ENCODE measurements at places on chromosomes 13 and 19. TPM values are rescaled to one million over a fixed set of nuclear protein-coding genes. Genes with fewer than 3 reads are reported as not detected.
A peak's percentile ranks its signal among the peaks of the same experiment; 100 is the strongest.

DNA sequence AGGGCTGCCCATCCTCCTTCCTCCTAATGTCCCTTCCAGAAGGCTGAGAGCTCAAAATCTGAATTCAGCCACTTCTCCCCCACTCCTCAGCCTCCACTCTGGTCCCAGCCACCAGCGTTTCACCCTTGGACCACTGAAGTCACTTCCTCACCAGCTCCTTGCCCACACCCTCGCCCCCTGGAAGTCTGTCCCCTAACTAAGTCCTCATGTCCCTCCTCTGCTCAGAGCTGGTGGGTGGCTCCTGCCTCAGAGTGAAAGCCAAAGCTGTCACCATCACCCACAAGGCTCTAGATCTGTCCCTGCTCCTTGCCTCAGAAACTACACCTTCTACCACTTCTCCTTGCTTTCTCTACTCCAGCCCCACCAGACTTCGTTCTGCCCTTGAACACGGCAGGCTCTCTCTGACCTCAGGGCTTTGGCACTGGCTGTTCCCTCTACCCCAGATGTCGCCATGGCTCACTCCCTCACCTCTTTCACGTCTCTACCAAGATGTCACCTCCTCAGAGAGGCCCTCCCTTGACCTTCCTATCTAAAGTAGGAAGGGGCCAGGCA lies 1.7 kb downstream of the ERCC1 start:
- no peak for DNase-seq

DNA sequence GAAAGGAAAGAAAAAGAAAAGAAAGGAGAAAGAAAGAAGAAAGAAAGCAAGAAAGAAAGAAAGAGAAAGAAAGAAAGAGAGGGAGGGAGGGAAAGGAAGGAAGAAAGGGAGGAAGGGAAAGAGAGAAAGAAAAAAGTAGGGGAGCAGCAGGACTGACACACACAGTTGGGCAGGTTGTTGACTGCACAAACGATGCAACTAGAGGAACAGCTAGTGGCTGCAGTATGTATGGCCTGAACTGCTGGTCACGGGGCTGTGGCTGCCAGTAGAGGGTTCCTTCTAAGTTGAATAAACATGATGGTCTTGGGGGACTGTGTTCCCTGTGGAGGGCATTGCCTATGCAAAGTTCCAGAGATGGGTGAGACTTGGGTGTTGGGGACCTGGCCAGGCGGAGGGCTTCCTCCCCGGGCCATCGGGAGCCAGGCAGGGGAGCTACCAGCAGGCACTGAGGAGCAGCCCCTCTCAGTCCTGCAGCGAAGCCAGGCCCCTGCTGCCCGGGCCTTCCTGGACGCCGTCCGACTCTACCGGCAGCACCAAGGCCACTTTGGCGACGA lies 16.7 kb upstream of the COLGALT1 start:
- DNase-seq: no peak

- no peak for DNase-seq
Observed at GRCh38 chr13:93872376-93872775, 607.1 kb downstream of the DCT start.

DNA sequence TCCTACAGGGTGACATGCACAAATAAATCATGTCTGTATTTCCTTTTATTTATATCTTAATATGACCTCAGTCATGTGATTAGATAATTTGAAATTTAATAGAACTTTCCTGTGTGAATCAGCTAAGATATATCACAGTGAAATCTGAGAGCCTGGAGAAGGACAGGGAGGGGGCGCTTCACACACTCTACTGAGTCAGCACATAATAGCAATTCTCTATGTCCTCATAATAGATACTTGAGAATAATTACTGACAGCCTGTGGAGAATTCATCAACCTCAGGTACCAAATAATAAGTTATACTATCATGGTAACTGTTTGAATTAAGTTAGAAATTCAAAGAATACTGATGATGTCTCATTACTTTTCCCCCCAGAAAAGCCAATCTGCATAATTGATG lies 98.0 kb upstream of the SLC10A2 start:
- no peak for DNase-seq

GRCh38 chr19:33063753-33064457 lies 783 bp downstream of the RHPN2 start:
- no peak for DNase-seq

- no peak for DNase-seq
Observed at GRCh38 chr19:50820086-50820485, 3.5 kb downstream of the KLK1 start.

GRCh38 chr13:67538906-67539305 lies 308.8 kb upstream of the PCDH9 start:
- DNase-seq: no peak

GRCh38 chr19:4642625-4643024 lies 3.3 kb downstream of the TNFAIP8L1 start:
- DNase-seq: no peak

DNA sequence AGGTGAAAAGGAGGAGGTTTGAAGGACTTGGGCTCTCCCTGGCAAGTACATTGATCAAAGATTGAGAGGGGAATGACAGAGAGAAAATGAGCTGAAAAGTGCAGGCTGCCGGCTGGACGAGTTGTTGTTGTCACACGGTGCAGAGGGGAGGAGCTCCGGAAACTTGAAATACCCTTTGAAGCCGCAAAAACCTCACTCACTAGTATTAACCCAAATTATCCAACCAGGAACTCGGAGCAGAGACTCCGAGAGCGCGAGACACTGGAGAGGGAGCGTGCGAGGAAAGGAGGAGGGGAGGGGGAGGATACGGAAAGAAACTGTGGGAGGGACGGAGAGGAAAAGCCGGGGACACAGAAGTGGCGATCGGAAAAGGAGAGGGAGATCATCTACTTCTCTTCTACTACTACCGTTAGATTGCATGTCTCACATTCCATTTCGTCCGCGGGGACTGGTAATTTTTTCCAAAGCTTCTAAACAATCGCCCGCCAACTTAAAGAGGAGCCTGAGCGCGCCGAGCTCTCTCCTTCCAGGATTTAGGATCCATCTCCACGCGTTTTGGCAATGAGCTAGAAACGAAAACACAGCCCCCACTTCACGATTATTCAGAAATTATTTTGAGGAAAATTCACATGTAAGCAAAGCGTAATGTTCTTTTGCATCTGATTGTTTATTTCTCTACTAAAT lies at the start of gene DACH1:
DACH1 (minus strand) TSS at position 74 of the 684 bp plus-strand sequence.
- peak; percentile 87 for DNase-seq

- DNase-seq: no peak
Observed at GRCh38 chr13:23430664-23431063, 2.8 kb downstream of the SACS start.

DNA sequence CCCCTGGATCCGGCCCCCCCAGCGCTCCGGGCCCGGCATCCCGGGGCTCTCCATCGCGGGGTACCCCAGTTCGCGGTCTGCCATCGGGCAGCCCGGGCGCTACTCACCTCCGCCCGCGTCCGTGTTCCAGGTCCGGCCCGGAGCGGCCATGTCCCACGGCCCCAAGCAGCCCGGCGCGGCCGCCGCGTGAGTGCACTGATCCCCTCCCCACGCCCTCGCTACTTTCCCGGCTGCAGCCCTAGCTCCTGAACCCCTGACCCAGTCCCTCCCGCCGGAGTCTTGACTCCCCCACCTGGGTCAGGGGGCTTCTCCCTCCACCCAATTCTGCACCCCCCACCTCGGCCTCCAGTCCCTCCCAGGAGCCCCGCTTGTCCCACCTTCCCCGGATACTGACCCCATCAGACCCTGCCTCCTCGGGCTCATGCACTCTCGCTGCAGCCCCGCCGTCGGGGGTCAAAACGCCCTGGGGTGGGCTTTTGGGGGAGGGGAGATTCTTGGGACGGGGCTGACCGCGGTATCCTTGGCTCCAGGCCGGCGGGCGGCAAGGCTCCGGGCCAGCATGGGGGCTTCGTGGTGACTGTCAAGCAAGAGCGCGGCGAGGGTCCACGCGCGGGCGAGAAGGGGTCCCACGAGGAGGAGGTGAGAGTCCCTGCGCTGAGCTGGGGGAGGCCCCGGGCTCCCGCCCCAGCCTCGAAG lies 566 bp downstream of the HMG20B start:
- no peak for DNase-seq

- DNase-seq: no peak
Observed at GRCh38 chr13:42039457-42039945, 8.9 kb upstream of the DGKH start.

- DNase-seq: no peak
Observed at GRCh38 chr13:75904012-75904411, 267.9 kb downstream of the LMO7 start.

LHB gene
- 0.31 TPM for polyA plus RNA-seq

PRKCSH gene
- 305 TPM for polyA plus RNA-seq

CEACAM16 gene
- not detected for polyA plus RNA-seq

ZNF837 gene
- 2.2 TPM for polyA plus RNA-seq

SIGLEC11 gene
- polyA plus RNA-seq: 0.67 TPM

Data from left lung (tissue), 14 donors.